Sigmoid colon (tissue), 7 donors: ENCODE measurements at places on chromosomes 5 and 9. TPM values are rescaled to one million over a fixed set of nuclear protein-coding genes. Genes with fewer than 3 reads are reported as not detected.

- DNase-seq = peak; percentile 79
- H3K4me1 ChIP-seq = peaks cover 7% of the 10 kb centered on the region
- peak overlapping the region; percentile 38 for H3K4me3 ChIP-seq
- H3K36me3 ChIP-seq = no peaks in the 10 kb centered on the region
- H3K27ac ChIP-seq = peak overlapping the region; percentile 73
Observed at GRCh38 chr9:86099701-86100364, 475 bp upstream of the GOLM1 start.

GRCh38 chr5:67013719-67014118 lies 182.9 kb downstream of the CD180 start:
- H3K27me3 ChIP-seq = no peaks in the 10 kb centered on the region
- H3K4me1 ChIP-seq = peaks cover 46% of the 10 kb centered on the region
- no peak overlapping the region for H3K27ac ChIP-seq
- DNase-seq = no peak
- no peak overlapping the region for H3K4me3 ChIP-seq

GRCh38 chr9:87395804-87396479 lies 101.7 kb upstream of the DAPK1 start:
- H3K4me3 ChIP-seq = no peak overlapping the region
- H3K36me3 ChIP-seq = no peaks in the 10 kb centered on the region
- H3K4me1 ChIP-seq = no peaks in the 10 kb centered on the region

UNC13B gene
- 20.5 TPM for total RNA-seq

ZDHHC11 gene
- total RNA-seq = 8.0 TPM

RIMOC1 gene
- total RNA-seq = 19.3 TPM

GFM2 gene
- total RNA-seq = 21.4 TPM
